Kidney capillary endothelial cell (primary cell): ENCODE measurements at places on chromosomes 5 and 9.
A peak's percentile ranks its signal among the peaks of the same experiment; 100 is the strongest.

GRCh38 chr5:147658293-147658932 is 124.1 kb downstream of the JAKMIP2 start:
- DNase-seq = no peak

- no peak for DNase-seq
Observed at GRCh38 chr9:69229367-69229766, 55.3 kb downstream of the TJP2 start.

- DNase-seq = no peak
Observed at GRCh38 chr9:89676281-89676680, 71.5 kb downstream of the GADD45G start.

DNA sequence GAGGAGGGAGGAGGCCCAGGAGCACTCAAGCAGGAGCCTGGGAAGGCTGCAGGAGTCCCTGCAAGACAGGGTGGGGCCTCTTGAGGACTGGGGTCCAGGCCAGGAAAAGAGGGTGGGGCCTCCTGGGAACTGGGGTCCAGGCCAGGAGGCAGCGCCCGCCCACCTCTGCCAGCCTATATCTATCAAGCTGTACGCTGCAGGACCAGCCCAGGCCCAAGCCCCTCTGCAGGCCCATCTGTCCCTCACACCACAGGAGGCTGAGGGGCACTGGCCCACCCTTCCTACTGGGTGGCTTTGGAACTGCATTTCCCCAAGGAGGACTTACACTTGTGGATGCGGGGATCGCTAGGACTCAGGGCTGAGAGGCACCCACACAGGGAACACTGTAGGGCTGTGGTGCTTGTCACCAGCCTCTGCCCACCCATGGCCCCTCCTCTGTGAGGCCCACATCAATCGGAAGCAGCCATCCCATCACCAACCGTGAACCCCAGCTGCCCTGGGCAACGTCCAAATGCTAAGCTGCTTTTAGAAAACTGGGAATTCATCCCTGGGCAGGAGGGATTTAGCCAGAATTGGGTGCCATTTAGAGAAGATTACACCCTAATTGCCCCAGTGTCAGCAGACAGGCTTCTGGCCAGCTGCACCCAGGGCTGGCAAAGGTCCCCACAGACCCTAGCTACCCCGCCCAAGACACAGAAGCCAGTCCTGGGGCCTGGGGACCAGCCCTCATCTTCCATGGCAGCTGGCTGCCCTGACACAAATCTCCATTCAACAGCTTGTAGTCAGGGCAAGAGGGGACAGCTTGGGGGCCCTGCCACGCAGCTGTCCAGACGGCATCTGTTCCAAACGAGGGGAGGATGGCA is 15.3 kb downstream of the BICD2 start:
- DNase-seq = no peak

DNA sequence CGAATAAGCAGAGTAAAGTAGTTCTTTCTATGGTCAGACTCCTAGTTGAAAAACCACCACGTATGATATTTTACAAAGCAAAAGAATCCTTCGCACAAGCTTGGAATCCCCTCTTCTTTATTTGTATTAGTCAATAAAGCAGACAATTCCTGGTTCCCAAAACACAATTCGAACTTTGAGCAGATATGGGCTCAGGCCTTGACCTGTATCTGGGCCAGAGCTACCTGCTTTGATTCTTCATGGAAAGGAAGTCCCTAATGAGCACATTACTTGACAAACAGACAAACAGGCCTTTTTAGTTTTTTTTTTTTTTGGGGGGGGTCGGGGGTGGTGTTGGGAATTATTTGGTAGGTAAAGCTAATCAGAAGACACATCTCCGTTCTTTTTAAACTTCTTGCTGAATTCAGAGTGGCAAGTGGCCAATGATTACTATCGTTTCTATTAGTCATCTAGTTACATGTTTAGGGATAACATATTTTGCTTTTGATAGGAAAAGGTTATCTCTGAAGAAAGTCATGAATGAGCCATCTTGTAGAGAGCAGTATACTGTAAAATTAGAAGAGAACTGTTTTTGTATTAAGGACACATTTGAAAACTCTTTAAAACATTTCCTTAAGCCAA is 116.6 kb upstream of the HMHB1 start:
- DNase-seq = no peak

DNA sequence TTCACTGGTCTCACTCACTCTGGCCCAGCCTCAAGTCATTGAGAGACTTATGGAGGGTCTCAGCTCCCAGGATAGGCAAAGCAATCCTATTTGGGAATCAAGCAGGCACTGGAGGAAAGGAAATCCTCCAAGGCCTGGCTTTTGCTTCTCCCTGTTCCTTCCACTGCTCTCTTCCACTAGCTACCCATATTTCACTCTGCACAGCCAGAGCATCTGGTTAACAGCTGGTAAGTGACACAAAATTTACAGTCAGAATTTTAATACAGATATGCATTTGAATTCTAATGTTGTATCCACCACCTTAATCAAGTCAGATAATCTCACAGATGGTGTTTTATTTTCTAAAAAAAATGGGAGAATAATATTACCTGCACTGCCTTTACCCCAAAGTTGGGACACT is 868 bp upstream of the C1QTNF2 start:
- no peak for DNase-seq

- no peak for DNase-seq
Observed at GRCh38 chr5:145509336-145510136, 325.6 kb downstream of the PRELID2 start.

- no peak for DNase-seq
Observed at GRCh38 chr9:137435381-137435891, 5.7 kb downstream of the ENTPD8 start.

DNA sequence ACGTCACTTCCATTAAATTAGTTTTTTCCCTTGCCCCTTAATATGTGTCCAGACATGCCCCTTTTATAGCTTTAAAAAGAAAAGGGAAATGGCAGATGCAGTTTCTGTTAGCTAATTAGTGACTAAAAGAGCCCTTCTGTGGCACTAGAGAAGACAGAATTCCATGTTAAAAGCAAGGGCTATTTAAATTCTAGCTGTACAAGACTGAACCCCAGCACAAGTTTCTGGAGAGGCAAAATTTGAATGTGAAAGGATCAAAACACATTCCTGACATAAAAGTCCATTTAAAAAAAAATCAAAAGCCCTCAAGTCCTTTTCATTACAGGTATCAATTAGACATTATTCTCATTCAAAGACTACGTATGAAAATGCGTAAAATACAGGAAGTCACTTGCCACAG is 78.7 kb downstream of the HAPLN1 start:
- DNase-seq = no peak

DNA sequence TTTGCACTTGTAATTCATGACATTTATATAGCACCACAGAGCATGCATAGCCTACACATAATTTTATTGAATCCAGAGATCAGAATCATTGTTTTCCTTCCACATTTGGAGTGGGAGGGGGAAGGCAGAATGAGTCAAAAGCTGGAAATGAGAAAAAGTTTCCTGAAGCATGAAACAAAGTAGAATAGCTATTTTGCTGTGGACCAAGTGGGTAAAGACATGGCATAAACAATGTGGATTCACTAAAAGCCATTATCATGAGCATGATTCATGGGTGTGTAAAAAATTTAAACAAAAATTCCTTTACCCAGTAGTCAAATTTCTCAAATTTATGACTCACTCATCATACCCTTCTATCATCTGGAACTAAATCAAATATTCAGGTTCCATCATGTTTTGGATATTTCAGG is 97.9 kb downstream of the YIPF5 start:
- peak; percentile 38 for DNase-seq

GRCh38 chr5:172546196-172546595 is 91.9 kb upstream of the SH3PXD2B start:
- DNase-seq = no peak

GRCh38 chr5:29412979-29413378 is 1780.5 kb upstream of the CDH6 start:
- no peak for DNase-seq

DNA sequence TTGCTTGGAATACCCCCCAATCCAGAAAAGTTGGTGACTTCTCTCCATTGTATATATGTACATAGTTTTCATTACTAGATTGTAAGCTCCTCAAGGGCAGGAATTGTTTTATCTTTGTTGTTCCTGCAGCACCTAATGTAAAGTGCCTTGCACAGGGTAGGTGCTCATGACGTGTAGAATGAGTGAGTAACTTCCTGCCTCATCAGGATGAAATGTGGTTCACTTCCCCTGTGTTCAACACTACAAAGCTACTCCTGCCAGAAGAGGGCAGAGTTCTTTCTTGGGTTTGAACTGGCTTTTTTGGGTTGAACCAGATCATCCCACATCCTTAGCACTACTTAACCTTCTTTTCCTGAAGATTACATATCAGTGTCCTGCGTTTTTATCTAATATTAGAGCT is 23.9 kb downstream of the GTF3C4 start:
- DNase-seq = no peak

DNA sequence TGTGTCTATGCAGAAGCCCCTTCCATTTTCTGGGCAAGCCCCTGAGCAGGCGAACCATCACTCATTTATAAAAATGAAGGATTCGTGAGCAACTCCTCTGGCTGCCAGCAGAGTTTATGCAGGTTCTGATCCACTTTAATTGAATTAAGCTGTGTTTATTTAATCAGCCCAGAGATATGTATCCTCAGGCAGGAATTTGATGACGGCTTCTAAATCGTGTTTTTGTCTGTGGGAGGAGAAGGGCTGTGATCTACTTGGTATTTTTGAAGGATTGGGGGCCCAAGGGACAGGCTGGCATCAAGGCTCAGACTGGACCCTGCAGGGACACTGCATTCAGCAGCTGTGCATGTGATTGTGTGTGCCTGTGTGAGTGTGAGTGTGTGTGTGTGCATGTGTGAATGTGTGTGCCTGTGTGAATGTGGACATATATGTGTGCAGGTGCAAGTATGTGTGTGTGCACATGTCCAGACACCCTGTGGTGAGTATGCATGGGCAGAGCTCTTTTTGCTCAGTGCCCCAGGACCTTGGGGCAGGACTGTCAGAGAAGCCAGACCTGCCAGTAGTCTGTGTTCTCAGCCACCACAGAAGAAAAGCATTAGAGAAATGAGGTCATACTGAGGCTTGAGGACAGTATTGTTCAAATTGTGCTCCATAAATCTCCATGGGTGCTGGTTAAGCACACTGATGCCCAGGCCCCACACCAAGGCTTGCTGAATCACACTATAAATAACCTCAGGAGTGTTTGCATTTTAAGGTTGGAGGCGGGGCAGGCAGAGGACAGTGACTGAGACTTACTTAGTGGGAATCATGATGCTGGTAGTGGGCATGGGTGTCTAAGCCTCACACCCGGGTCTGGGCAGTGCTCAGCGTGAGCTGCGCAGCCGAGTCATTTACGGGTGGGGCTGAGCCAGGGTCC is 164.0 kb downstream of the CARTPT start:
- no peak for DNase-seq

DNA sequence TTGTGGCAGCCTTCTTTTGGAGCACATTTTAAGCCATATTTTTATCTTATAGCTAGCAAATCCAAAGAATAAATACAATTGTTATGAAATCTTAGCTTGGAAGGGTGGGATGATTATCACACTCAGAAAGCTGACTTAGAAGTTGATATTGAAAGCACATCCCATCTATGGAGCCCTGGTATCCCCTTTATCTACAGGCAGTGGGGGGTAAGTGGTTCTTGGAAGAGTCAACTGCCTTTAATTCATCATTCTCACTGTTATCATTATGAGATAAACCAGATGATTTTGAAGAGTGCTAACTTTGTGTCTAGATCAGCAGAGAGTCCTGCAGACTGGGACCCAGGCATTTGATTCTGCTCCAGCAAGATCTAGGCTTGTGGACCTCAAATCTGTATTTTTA is 3.0 kb downstream of the LCP2 start:
- DNase-seq = no peak

DNA sequence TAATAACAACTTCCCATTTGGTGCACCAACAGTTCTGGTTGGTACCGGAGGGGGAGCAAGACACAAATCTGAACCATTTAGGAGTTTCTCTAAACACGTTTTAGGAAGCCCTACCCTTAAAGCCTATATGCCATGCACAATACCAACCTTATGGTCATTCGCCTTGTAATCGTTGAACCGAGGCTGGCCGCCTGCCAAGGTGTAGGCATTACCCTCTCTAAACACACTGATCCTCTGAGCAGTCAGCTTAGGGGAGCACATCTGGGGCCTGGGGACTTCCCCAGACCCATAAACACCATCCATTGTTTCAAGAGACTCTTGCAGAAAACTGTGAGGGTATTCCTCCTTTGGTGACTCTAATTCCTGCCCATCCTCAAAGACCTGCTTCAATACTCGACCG is 328 bp downstream of the GRXCR2 start:
- DNase-seq = no peak

DNA sequence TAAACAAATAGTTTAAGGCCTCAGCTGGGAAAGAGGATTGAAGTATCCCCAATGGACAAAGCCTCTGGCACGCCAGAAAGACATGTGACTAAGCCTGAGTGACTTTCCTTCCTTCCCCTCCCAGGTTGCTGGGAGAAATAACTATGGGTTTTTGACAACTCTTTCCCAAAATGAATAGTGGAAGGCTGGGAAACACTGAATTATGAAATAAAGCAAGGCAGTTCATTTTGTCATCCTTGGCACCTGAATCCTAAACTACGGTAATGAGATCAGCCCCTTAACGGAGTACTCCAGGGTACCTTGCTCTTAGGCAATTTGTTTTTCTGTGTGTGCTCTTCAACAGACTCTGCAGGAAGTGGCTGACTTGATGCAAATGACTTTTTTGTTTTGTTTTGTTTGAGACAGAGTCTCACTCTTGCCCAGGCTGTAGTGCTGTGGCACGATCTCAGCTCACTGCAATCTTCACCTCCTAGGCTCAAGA is 75.2 kb downstream of the LMNB1 start:
- peak; percentile 73 for DNase-seq

DNA sequence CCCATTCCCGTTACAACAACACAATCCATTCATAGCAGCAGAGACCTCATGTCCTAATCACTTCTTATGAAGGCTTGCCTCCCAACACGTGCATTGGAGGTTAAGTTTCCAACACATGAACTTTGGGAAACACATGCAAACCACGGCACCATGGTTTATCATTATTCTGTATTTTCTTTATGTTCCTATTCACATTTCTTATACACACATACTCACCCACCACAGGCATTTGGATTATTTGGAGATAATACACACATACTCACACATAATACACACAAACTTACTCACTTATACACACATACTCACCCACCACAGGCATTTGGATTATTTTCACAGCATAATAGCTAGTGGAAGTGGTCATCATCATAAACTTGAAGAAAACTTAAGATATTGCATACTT is 75.6 kb downstream of the C7 start:
- no peak for DNase-seq

DNA sequence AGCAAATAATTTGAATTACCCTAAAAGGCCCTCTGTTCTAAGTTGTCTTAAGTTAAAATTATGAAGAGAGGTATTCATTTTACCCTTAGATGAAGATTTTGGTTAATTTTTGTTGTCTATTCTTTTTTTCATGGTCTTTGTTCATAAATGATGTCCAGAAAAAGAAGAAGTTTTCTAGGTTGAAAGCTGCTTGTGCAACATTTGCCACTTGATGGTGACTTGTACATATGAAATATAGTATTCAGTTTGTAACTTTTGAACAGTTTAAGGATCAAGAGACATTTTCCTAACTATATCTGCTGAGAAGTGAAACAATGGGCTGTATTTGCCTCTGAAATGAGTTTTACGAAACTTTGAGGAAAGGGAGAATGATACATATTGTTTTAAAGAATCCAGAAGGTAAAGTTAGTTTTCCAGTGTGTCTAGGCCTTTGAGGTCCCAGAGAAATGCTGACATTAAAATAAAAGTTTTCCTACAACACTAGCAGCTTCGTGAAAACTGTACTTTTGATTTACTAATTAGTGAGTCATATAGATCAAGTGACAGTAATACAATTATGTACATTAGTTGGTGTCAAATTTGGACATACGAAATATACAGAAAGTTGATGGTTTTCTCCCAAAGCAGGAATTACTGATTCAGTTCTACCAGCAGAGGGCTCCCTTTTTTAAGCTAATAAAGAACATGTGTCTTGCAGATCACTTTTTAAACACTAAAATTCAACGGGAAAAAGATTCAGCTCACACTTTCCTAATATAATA is 70.5 kb downstream of the PIK3R1 start:
- peak; percentile 71 for DNase-seq
